ENCODE measurements at places on chromosomes 3 and 15.

DNA sequence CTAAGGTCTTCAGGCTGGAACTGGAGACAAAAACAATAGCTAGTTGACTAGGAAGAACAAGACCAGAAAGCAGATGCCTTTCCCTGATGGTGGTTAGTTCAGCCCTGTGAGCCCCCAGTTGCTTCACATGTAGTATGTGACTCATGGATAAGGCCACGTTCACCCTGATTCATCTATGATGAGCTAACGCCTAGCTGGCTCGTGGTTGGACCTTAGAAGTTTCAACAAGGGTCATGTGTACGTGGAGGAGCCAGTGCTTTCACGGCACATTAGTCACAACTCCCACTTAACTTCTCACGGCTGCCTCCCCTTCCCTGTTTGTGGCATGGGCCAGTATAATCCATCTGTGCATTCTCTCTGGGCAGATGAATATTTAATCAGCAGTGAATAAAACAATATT is 20.6 kb downstream of the COL8A1 start:
- no peak for DNase-seq

DNA sequence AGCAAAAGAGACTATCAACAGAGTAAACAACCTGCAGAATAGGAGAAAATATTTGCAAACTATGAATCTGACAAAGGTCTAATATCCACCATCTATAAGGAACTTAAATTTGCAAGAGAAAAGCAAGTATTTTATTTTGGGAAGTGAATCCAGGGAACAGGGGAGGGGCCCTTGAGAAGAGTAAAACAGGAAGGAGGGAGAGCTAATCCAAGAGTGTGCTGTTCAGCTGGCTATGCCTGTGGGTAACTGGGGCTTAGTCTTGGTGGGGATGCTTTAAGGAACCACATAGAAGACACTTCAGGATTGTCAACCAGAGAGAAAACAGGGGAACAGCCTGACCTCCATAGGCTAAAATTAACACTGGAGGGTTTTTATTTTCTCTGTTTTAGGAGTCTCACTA is 3.9 kb upstream of the HHLA2 start:
- no peak for DNase-seq

DNA sequence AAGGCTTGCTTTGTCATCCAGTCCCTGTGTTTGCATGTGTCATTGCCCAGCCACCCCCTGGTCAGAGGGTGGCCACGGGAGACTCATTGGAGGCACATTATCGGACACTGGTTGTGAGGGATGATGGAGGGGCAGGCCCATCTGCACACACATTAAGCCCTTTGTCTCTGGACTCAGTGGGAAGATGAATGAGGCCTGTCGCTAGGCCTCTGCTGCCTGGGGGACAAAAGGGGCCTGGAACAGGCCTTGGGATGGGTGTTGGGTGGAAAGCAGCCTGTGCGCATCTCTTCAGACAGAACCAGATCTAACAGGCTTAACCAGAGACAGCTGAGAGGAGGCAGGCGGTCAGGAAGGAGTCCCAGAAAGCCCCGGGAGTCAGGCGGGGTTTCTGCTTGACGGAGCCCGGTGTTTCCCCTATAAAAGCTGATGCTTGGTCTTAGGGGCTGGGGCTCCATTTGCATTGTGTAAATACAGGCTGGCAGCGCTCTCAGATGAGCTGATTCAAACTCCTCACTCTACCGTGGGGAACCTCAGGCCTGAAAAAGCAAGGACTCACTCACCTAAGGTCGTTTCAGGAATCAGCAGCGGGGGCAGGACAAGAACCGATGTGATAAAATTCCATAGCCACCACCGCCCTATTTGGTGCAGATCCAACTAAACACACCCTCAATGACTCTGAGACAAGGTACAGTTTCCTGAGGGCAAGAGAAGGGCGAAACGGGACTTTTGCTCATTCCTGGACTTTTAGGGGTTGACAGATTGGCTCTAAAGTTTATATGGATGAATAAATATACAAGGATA is 17.1 kb upstream of the SKIC8 start:
- DNase-seq, result no peak

DNA sequence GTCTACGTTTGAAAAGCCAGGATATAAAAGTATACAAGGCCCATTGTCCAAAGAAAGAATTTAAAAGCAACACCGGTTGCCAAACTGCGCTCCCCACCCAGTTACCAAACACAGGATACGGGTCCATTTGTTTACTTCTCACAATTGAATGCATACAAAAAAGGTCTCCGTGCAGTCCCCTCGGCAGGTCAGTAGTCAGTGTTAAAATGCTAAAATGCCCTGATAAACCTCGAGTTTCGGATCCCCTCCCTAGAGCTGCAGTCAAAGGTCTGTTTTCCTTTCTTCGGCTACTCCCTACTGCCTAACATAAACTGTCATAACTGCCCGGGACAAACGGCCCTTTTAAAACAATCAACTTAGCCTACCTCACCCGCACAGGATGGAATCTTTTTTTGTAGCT is 534.6 kb downstream of the FOXP1 start:
- no peak for DNase-seq

DNA sequence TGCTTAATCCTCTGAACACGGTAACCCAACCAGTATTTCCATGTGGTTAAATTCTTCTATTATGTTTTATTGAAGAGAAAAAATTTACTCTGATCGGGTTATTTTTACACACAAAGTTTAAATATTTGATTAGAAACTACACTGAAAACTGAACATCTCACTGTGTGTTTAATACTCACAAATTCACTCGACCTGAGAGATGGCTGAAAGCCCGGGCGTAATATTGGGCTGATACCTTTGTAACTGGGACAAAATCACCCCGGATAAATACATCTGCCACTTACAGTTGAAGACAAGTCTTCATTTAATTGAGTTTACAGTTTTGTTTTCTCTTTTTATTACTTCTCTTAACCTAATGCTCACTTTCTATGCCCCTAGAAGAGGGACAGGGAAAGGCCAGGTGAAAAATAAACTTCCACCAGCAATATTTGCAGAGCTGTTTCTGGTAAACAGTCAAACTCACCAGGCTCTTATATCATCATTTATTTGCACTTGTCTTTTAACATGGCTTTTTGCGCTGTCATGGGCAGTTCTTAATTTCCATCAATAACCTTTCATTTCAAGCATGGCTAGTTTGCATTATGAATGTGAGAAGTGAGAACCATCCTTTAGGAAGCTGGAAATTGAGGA is 145.6 kb upstream of the TMCO5A start:
- DNase-seq, result no peak

- no peak for DNase-seq
Observed at GRCh38 chr3:6935970-6936369, 75.1 kb downstream of the GRM7 start.

DNA sequence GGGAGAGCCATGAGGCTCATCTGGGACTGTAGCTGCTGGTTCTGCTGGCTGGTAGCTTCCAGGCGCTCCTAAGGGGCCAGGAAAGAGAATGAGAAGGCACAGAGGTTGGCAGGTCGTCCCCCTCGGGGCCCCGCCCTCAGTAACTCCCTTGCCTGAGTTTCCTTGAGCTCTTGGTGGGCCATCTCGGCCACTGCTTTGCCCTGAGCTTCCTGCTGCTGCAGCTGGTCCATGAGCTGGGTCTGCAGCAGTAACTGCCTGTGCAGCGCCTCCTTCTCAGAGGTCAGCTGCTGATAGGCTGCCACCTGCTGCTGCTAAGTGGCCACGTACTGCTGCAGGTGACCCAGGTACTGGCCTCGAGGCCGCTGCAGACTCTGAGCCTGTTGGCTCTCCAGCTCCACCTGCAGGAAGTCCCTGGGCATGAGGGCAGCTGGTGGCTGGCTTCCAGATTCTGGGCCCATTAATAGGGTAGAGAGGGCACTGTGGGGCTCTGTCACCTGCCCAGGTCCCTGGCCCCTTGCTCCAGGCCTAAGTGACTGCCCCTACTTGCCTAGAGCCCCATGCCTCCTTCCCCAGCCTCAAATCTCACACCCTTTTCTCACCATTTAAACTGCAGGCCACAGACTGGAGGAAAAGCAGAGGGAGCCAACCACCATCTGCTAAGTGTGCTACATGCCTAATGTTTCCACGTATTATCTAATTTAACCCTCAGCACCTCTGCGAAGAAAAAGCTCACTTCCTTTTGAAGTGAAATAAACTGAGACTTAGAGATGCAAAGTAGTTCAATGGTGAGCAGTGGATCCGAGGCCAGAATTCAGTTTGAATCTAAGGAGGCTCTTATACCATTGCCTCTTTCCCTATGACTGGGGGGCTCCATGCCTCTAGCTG is 10.8 kb upstream of the VPS33B start:
- DNase-seq, result peak; percentile 74

DNA sequence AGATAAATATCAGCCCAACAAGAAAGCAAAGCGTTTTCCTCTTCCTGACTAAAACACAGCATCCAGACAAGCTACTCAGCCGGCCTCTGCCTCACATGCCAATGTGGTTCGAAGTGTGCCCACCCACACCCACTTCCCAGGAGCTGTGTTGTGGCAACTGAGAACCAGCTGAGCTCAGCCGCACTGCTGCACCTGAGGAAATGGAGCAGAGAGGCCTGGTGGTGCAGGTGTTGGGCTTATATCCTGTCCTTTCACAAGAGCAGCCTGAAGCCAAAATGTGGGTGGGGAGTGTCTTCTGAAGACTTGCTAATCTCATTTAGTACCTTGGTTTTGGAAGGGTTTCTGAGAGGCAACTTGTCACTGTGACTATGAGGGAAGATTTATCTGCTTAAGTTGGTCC is 23.0 kb upstream of the RETNLB start:
- DNase-seq, result no peak

- no peak for DNase-seq
Observed at GRCh38 chr3:36461597-36461996, 81.3 kb downstream of the STAC start.

DNA sequence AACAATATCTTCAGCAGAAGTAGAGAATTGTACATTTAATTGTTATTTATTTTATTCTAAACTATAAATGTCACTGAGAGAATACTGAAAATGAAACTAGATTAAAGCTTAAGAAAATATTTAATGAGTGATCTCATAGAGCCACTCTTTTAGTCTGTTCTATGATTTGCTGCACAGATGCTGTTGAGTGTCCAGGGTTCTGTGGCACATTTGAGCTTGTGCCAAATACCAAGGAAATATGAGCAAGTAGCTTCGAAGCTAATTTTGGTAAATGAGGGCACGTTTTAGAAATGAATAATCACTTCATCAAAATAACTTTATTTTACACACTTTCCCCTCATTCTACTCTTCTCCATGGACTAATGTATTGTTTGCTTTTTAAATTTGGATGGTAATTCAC is 53.6 kb upstream of the THRB start:
- no peak for DNase-seq

DNA sequence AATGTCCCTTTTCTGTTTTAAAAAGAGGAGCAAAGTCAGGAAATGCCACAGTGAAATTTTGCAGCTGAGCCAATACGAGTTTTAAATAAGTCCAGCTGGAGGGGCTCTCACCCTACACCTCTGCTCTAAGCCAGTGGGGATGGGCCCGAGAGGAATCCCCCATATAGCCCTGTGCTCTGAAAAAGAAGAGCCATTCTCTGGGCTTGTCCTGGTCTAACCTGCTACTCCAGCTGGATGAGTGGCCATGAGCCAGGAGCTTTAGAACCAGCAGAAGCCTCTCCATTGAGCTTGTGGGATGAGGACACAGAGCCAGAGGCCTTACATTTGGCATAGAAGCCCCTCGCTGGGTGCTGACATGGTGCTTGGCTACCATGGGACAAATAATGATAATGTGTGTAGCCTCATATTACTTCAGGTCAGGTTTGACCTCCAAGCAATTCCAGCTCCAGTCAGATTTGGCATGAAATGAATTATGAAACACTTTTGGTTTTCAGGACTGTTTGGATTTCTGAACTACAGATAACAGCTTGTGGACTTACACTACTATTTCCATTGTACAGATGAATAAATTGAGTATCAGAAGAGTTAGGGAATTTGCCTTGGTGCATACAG is 172.4 kb downstream of the CHST2 start:
- DNase-seq, result no peak

- DNase-seq, result no peak
Observed at GRCh38 chr3:21174461-21174860, 576.5 kb downstream of the ZNF385D start.

DNA sequence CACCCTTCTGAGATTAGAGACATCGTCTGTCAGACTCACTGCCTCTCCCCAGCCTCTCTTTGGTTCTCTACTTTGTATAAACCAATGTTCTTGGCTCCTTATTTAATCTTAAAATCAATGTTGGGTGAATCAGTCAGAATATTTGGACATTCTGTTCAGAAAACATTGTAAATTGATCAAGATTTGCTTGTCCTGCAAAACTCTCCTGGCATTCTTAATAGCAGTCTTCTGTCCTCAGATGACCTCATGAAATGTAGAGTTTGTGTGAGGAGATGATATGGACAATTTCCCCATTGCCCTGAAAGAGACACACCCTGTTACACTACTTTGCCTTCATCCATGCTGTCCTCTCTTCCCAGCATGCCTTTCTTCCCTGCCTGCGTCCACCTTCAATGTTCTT is 33.6 kb downstream of the CD200R1L start:
- DNase-seq, result no peak

DNA sequence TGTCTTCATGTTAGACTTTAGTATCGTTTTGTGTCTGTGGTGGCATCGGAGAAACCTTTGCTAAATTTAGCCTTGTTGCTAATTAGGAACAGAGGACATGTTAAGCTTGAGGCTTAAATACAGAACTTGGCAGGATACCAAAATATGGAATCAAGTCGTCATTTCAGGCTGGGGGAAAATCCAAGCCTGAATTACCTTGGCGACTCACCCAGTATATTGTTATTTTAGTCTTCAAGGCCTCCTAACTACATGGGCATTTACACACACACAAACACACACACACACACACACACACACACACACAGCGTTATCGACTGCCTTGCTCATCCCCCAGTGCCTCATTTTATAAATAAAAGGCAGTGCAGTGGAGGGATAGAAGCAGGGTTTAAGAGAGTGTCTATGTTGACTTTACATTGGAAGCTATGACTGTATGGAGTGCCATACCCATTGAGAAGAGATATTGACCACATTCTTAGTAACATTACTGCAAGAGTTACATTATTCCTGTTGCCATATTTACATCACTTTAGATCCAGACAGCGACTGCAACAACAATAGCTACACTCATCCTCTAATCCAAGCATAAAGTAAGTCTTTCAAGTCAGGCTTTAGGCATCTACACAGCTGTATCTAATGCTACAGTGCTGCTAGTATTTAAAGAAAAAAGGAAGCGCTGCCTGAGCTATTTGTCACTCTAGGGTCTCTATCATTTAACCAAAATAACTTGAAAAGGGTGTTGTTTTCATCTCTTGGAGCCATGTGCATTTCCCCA is 210.8 kb upstream of the SEMA6D start:
- peak; percentile 82 for DNase-seq

- no peak for DNase-seq
Observed at GRCh38 chr15:27249760-27250109, 278.8 kb downstream of the GABRG3 start.
